ENCODE measurements at places on chromosomes 11 and 22.

- peak; percentile 64 for DNase-seq
Observed at GRCh38 chr11:5600374-5600851, 4.0 kb downstream of the TRIM6 start.

DNA sequence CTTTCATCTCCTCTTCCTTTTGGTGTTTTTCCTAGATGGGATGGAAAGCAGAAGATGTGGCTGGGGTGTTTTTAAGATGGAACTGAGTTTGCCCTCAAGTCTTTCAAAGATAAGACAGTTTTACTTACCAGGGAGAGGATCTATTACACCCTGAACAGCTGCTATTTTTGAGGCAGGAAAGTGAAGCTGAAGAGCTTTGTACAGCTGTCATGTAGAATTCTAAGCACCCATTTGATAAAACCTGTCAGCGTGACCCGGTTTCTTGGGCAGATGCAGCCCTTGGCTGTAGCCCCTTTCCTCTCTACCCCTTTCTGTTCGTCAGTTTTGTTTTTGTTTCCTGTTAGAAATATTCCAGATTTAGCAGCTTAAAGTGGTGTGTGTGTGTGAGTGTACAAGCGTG lies 35.2 kb downstream of the FAT3 start:
- no peak for DNase-seq

DNA sequence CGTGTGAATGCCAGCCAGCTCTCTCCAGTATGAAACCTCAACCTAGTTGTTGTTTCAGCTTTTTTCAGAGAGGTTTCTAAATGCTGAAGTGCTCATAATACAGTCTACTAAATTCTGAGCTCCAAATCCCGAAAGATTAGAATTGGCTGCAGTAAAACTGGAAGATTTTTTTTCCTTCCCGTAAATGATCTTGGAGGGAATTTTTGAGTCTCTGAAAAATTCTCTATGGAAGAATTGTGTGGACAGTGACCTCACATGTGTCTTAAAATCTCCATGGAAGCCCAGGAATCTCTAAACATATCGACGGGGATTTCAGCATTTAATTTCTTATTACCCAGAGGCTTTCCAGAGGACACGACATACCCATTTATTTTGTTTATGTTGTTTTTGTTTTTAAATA lies 1499.2 kb downstream of the LRRC4C start:
- no peak for DNase-seq

- no peak for DNase-seq
Observed at GRCh38 chr22:27377501-27378295, 423.9 kb downstream of the MN1 start.

- DNase-seq, result no peak
Observed at GRCh38 chr22:28239941-28240340, 320.9 kb upstream of the PITPNB start.
